Liver (tissue), 10 donors: ENCODE measurements at places on chromosomes 13 and 19. TPM values are rescaled to one million over a fixed set of nuclear protein-coding genes. Genes with fewer than 3 reads are reported as not detected.

DNA sequence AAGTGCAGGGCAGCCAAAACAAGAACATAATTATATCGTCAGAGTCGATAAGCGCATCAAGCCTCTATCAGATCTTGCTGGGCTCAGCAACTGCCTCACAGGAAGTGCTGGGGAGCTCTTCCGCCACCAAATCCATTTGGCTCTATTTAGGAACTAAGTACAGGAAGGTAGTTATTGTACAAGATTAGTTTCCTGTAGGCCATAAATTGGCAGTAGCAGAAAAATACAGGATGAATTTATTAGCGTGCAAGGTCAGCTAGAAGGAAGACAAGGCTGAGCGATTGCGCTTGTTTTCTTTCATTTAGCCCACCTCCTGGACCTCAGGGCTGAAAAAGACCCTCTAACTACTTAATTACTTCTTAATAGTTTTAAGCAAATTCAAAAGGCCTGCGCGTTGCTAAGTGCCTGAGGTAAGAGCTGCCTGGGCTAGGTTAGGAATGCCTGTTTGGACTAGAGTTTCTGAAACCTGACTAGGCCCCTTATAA, 118.5 kb downstream of the IRS2 start:
- no peak overlapping the region for H3K27ac ChIP-seq
- no peaks in the 10 kb centered on the region for H3K4me1 ChIP-seq
- DNase-seq, result no peak
- no peaks in the 10 kb centered on the region for H3K36me3 ChIP-seq
- no peak overlapping the region for H3K4me3 ChIP-seq

DNA sequence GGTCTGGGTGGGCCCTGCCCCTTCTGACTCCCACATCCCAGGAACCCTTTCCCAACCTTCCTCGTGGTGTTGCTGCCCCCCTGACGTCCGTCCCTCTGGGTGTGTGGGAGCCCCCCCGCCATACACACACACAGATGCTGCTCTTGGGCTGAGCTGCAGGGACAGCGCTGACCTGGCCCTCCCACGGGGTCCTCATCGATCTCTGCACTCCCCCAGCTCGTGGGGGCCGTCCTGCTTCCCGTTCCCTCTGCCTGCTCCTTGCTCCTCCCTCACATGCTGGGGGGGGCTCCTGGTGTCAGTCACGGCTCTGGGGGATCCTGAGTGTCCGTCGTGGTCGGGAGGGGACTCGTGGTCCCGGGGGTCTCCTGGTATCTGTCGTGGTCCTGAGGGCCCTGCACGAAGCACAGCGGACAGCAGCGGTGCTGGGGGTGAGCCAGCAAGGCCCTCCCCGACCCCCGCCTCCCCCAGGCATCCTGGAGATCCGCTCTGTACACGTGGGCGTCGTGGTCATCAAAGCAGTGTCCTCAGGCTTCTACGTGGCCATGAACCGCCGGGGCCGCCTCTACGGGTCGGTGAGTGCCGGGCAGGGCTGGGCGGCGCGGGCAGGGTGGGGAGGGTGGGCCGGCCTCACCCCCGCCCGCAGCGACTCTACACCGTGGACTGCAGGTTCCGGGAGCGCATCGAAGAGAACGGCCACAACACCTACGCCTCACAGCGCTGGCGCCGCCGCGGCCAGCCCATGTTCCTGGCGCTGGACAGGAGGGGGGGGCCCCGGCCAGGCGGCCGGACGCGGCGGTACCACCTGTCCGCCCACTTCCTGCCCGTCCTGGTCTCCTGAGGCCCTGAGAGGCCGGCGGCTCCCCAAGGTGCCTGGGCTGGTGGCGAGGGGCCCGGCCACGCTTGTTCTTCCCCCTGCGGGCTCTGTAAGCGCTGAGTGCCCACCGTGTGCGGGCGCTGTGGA, 3.4 kb downstream of the FGF22 start:
- no peaks in the 10 kb centered on the region for H3K27me3 ChIP-seq
- no peaks in the 10 kb centered on the region for H3K4me1 ChIP-seq
- DNase-seq, result no peak
- no peak overlapping the region for H3K27ac ChIP-seq

- no peak overlapping the region for H3K4me3 ChIP-seq
- H3K4me1 ChIP-seq, result no peaks in the 10 kb centered on the region
- DNase-seq, result no peak
- H3K27ac ChIP-seq, result no peak overlapping the region
- H3K36me3 ChIP-seq, result no peaks in the 10 kb centered on the region
Measured at GRCh38 chr19:33831825-33832224, 35.2 kb downstream of the KCTD15 start.

ZNF177 gene
- total RNA-seq, result 0.51 TPM

CNN1 gene
- total RNA-seq, result 0.09 TPM

CRB3 gene
- 34.3 TPM for total RNA-seq

NOVA2 gene
- total RNA-seq, result 1.6 TPM

USHBP1 gene
- total RNA-seq, result 2.6 TPM
